Ureter (tissue), 1 donor: ENCODE measurements at places on chromosomes 13 and 19. TPM values are rescaled to one million over a fixed set of nuclear protein-coding genes. Genes with fewer than 3 reads are reported as not detected.

DNA sequence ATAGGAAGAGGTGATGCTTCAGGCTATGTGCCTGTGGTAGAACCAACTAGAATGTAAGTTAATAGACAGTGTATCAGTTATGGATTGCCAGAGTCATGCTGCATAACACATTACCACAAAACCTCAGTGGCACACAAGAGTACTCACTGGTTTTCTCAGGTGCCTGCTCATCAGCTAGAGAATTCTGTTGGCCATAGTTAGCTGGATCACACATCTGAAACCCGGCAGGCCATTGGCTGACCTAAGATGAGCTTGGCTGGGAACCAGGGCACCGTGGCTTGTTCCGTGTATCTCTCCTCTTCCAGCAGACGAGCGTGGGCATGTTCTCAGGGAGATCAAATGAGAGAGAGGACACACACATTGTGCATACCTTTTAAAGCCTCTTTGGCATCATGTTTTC is 76.7 kb downstream of the TEX26 start:
- no peak for DNase-seq

DNA sequence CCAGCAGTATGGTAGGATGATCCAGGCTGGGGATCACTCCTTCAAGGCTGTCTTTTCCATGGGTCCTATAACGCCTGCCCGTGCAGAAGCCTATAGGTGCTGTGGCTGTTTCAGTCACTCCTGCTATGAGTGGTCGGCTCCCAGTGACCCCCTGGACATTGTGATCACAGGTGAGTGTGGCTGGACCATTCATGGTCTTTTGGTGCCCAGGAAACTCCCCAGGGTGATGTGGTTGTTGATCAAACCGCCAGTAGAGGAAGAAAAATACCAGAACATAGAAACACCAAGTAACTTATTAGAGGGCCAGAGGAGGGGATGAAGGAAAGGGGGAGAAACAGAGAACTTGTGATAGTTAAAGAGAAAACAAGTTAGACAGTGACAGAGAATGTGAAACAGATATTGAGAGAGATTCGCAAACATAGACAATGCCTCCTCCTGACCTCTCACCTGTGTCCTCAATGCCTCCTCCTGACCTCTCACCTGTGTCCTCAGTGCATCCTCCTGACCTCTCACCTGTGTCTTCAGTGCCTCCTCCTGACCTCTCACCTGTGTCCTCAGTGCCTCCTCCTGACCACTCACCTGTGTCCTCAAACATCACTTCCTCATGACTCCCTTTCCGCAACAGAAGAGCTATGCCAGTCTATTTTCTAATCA is 19.4 kb downstream of the LAIR2 start:
- no peak for DNase-seq

- DNase-seq, result no peak
These were observed 80.4 kb downstream of the HSPH1 start for GRCh38 chr13:31081316-31081715.

- no peak for DNase-seq
These were observed 689 bp downstream of the DCUN1D2 start for GRCh38 chr13:113489549-113490495.

DNA sequence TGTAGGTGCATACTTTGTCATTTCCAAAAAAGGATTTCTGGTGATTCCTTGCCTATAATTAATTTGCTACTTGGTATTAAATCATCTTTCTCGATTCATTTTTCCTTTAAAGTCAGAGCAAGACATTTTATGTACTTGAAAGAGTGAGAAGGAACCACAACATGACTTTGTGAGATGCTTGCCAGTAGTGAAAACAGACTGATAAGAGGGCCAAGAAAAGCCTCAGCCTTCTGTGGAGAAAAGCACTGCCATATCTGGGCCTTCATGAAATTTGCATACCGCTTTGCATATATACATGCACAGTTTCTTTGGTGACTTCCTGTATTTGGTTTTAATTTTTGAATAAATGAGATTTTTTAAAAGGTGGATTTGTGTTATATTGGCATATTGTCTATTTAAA is 128.4 kb downstream of the CDK8 start:
- DNase-seq, result no peak

GRCh38 chr19:17767559-17767958 is 16.3 kb downstream of the FCHO1 start:
- no peak for DNase-seq

GRCh38 chr13:35514801-35515502 is 38.5 kb upstream of the MAB21L1 start:
- DNase-seq, result no peak

DNA sequence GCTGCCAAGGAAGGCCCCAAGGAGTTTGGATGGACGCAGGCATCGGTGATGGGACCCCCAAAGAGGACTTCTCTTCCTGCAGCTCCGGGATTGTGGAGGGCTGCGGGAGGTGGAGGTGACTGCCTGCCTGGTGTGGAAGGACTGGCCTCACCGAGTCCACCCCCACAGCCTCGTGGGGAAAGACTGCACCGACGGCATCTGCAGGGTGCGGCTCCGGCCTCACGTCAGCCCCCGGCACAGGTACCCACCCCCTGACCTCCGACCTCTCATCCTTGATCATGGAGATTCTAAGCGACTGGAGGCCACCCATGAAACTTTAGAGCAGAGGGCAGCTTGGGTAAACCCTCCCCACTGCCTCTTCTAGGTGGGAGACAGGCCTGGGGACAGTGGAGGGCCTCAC is 16.9 kb upstream of the CLASRP start:
- no peak for DNase-seq

DNA sequence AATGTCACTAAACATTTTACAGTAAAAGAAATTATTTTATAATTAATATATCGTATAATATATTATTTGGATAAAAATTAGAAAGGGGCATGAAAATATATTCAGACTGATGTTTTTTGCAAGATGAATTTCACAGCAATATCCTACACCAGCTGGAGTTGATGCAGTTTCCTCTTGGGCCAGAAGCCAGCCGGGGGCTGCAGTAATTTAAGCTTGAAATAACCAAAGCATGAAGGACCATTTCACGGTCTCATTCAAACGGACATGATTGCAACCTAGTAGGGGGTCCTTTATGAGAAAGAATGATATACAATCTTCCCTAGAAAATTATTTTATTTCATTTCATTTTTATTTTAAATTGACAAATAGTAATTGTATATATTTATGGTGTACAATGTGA is 797.2 kb upstream of the PCDH9 start:
- DNase-seq, result no peak

- DNase-seq, result peak; percentile 72
These were observed 21.4 kb downstream of the MAP4K1 start for GRCh38 chr19:38596057-38596981.

DNA sequence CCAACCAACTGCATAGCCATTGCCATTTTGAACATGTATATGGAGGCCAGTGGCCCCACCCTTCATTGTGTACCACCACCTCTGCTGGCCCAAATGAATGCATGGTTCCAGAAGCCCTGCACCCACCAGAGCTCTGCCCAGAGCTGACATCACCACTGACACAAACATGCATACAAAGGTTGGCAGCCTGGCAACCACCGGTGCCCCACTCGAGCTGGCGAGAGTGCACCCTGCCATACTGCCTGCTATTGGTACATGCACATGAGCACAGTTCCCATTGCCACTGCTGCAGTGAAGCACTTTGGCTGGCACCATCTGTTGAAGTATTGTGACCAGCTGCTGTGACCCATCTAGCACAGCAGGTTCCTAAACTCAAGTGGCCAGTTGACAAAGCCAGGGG is 1564.9 kb downstream of the OLFM4 start:
- no peak for DNase-seq

DNA sequence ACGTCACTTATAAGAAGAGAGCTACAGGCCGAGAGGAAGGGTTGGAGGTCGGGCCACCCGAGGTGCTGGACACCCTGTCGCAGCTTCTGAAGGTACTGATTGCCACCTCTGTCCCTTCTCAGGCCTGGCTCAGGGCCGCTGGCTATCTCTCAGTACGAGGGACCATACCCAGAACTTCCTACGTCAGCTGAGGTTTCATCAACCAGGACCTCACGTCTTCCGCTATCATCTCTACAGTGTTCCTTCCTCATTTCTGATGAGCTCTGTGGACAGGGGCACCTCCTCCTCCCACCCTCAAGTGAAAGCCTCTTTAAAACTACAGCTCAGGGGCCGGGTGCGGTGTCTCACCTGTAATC is 58.2 kb upstream of the USE1 start:
- DNase-seq, result no peak

DNA sequence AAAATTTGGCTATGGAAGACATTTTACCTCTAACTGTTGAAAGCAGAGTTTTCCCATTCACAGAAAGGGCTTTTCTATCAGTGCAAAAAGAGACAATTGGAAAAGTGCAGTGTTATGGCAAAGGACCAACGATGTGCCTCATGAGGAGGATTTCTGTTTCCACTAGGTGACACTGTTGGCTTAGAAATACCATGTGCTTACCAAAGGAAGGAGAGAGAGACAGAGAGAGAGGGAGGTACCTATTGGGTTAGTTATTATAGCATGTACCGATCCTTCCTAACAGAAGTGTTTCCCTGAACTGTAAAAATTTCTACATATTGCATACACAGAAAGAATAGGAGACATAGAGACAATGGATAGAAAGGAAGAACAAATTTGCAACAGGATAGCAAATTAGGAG is 23.9 kb upstream of the PSG4 start:
- DNase-seq, result no peak

- no peak for DNase-seq
These were observed 77.0 kb downstream of the CAB39L start for GRCh38 chr13:49366841-49367240.

KLC3 gene
- 1.3 TPM for total RNA-seq

NCAN gene
- total RNA-seq, result not detected

CNN1 gene
- total RNA-seq, result 301 TPM

PEX11G gene
- 7.8 TPM for total RNA-seq

CIC gene
- total RNA-seq, result 83.4 TPM

DACH1 gene
- total RNA-seq, result 10.4 TPM

NLRP9 gene
- total RNA-seq, result not detected
